ENCODE measurements at places on chromosomes 11 and 22.

DNA sequence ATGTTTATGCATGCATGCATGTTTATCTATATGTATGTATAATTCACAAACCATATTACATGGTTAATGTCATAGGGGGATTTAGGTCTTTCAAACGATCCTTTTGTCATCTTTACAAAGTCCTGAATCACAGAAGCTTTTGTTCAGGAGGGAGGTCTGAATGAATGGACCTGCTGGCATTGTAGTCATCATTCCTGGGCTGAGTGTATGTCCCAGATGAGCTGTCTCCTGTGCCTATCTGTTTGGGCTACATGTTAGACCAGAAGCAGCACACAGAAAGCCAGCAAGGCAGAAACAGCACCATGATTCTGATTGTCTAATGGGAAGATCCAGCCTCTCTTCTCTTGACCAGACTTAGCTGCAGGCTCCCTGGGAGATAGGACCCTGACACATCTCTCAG lies 69.5 kb downstream of the ADM start:
- no peak for DNase-seq

- peak; percentile 16 for DNase-seq
Measured at GRCh38 chr22:46043816-46044620, 67.1 kb upstream of the WNT7B start.

DNA sequence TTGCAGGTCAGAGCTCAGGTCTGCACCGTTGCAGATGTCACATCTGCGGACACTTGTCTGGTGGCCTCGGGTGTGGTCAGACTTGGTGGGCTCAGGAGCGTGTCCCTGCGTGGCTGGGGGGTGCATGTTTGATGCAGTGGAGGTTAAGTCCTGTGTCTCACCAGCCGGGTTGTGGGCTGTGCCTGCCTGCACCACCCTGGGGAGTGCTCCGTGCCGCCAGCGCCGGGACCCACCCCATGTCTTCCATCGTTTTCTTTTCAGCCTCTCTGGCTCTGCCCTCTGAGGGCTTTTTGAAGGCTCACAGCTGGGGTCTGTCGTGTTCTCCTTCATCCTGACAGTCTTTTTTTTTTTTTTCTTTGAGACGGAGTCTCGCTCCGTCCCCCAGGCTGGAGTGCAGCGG lies 26.0 kb downstream of the PPIL2 start:
- no peak for DNase-seq

DNA sequence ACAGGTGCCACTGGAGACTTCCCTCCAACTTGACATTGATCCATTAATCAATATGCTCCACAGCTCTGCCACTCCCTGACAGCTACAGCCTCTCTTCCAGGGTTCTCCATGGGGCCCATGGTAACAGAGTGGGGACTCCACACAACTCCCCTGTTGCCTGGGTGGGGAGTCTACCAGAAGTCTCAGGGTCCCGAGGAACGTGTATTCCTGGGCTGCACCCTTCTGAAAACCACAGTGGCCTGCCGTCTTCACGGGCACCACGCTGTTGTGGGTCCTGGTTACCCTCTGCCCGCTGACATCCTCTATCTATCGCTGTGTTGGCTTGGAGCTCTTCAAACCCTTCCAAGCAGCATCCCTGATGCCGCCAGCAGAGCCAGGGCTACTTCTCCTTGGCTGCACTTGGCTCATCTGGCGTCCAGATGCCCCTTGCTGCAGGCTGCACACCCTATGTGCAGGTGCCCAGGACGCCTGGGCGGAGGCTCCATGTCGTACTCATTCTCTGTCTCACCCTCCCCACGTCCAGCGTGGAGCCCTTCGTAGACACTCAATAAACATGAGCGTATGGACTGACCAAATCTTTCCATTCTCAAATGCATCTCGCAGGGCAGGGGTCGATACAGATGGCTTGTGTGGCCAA lies 1341.8 kb downstream of the TBC1D22A start:
- no peak for DNase-seq

- DNase-seq: no peak
Measured at GRCh38 chr11:2801711-2802388, 83.7 kb downstream of the CDKN1C start.

- no peak for DNase-seq
Measured at GRCh38 chr11:8315463-8315862, 51.8 kb upstream of the LMO1 start.
